HS-27A (cell line): ENCODE measurements at places on chromosomes 13 and 19.

- no peak for DNase-seq
These were observed 64.3 kb downstream of the IRS2 start for GRCh38 chr13:109722068-109722467.

DNA sequence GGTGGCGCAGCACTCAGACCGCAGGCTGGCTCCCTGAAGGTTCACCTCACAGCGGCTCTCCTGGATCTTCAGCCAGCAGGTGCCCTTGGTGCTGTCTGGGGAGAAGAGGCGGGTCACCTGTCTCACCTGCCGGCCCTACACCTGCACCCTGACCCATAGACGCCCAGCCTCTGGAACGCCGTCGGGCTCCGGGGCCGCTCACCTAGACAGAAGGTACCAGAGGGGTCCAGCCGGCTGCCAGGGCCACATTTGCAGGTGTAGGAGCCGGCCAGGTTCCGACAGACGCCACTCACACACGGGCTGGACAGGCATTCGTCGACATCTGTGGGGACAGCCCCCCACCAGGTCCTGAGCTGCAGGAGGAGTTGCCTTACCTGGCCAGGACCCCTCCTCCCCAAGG, 22.9 kb downstream of the FBN3 start:
- no peak for DNase-seq

- DNase-seq = no peak
These were observed 46.3 kb upstream of the RGCC start for GRCh38 chr13:41411060-41411459.

DNA sequence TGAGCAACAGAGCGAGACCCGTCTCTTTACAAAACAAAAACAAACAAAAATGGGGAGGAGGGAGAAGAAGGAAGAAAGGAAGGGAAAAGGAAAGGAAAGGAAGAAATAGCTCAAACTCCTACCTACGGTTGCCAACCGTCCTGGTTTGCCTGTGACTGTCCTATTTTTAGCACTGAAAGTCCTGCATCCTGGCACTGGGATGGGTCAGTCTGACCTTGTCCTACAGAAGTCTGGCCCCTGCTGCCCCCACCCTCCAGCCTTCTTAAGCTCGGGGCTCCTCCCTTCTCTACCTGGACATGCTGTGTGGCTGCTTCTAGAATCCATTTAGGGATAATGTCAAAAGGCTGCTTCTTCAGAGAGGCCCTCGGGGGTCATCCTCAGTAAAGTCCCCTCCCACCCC, 1.2 kb upstream of the STXBP2 start:
- DNase-seq = no peak

GRCh38 chr13:51636349-51636890, 52.2 kb downstream of the WDFY2 start:
- DNase-seq = no peak

- DNase-seq = no peak
These were observed 459.4 kb downstream of the FOXO1 start for GRCh38 chr13:40207001-40207478.

DNA sequence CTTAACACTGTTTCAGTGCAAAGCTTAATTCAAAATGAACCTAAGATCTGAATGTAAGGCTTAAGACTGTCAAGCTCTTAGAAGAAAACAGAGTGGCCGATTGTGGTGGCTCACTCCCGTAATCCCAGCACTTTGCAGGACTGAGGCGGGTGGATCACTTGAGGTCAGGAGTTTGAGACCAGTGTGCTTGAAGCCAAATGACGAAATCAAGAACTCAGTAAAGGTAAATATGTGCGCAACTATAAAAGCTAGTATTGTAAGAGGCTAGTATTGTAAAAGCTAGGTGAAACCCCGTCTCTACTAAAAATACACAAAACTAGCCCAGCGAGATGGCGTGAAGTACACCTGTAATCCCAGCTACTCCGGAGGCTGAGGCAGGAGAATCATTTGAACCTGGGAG, 12.7 kb downstream of the ATP4B start:
- DNase-seq = no peak

- DNase-seq = no peak
These were observed 911.3 kb upstream of the GPC6 start for GRCh38 chr13:92315265-92315664.

DNA sequence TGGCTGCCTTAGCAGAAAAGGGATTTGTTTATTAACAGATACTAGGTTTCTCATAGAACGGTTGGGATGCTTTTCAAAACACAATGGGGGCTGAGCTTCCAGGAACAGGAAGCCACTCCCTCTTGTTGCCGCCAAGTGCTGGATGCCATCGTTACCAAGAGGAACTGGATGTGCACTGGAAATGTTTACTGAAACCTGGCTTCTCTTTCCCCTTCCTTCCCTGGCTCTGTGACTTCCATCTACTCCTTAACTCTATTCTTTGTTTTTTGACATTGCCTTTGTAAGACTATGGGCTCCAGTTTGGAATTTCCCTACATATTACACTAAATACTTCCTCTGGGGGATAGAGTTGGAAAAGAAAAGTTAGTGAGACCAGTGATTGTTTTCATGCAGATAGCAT, 11.7 kb upstream of the KL start:
- DNase-seq = no peak
